ENCODE measurements at places on chromosomes 4 and X.

DNA sequence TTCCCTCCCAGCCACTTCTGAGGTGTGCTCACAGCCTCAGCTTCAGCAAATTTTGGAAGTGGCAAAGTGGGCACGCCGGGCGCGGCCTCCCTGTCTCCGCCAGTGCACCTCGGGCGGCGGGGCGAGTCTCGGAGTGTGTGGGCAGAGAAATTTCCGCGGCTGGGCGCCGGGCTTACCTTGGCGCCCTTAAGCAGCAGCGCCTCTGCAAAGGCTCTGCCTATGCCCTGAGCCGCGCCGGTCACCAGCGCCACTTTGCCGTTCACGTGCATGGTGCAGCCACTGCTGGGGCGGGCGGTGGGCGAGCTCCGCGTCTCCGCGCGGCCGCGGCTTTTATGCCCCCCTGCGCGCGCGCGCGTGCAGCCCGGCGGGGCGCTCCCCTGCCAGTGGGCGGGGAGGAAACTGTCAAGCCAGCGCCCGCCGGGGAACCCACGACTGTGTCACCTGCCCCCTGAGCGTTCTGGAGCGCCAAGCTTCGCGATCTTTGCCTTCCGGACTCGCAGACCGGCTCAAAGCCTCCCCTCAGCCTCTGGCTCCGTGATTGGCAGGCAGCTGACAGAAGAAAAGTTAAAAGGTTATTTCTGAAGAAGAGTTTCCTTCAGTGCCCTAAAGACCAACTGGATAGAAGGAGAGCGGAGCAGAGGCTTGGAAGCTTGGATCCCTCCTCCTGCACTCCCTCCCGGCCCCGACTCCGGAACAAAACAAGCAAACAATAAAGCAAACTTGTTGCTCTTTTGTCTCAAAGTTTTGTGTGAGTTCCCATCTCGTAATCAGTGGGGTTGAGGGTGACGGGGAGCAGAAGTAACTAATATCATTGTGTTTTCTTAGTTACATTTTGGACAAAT is at the start of gene HPGD:
HPGD (minus strand) TSS at position 306 of the 842 bp plus-strand sequence; CDS start at position 269, 37 bp downstream.
- DNase-seq = peak; percentile 12

DNA sequence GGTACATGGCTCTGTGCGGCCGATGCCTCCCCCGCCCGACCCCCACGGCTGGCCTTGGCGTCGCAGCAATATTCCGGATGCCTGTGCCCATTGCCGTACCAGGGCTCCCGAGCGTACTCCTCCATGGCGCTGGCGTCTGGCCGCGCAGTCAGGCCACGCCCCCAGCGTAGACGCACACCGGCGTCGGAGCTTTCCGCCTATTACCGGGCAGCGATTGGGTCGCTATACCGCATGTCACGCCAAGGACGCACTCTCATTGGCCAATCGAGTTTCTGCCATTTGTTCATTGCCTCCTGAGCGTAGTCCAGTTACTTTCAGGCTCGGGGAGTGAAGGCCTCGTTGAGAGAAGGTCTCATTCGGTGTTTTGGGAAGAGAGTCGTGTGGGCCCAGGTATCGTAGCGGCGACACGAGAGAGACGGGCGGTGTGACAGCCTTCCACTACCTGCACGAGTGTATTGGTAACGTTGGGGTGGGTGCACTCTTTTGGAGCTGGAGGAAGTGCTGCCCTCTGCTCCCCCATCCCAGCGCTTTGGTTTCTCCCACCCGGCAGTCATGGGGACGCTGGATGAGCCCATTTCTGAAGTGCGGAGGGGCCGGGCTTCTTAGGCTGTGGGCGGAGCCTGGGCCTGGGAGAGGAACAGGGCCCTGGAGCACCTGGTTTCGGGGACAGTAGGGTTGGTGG is at the start of the genes PQBP1 and TIMM17B:
PQBP1 (plus strand) TSS at position 306 of the 682 bp plus-strand sequence. CDS start 580 bp downstream, outside the sequence.
TIMM17B (minus strand) TSS at position 144 of the 682 bp plus-strand sequence; CDS start at position 125, 19 bp downstream.
- peak; percentile 72 for DNase-seq

DNA sequence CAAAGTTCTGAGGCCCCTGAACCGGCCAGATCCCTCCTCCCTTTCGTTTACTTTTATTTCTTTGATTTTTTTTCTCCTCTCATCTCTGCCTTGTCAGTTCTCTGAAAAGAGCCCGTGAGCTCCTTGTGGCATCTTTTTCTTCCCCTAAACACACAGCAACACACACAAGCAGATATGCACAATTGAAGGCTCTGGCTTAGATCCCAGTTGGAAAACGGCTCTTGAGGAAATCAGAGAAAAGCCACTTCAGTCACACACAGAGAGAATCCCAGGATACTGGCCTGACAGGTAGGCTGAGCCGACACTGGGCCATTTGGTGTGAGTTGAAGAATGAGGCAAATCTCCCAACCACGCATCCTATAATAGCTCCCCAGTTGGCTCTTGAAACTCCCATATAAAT is 12.9 kb downstream of the DIPK2B start:
- DNase-seq = no peak

DNA sequence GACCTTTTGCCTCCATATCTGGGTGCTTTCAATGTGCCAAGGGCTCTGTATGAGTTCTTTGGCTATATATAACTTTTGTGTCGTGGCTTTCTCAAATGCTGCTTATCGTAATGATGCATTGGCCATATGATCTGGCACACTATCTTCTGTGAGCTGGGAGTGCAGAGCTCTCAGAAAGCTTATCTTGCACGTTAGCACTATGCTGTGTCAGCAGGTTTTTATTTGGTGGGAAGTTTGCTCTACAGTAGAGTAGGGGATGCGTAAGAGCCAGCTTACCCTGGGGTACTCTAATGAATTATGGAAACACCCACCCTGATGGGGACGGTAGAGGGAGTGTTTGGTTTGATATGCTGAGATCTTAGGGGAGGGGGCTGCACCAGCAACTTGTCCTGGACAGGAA is 119.6 kb downstream of the FAAH2 start:
- no peak for DNase-seq

All from stimulated activated CD4-positive, alpha-beta T cell treated with anti-CD3 and anti-CD28 coated beads, Interleukin-15, amount 100 ng/mL, for 1 hour (primary cell).